ENCODE measurements at places on chromosomes 12 and 14.
A peak's percentile ranks its signal among the peaks of the same experiment; 100 is the strongest.

DNA sequence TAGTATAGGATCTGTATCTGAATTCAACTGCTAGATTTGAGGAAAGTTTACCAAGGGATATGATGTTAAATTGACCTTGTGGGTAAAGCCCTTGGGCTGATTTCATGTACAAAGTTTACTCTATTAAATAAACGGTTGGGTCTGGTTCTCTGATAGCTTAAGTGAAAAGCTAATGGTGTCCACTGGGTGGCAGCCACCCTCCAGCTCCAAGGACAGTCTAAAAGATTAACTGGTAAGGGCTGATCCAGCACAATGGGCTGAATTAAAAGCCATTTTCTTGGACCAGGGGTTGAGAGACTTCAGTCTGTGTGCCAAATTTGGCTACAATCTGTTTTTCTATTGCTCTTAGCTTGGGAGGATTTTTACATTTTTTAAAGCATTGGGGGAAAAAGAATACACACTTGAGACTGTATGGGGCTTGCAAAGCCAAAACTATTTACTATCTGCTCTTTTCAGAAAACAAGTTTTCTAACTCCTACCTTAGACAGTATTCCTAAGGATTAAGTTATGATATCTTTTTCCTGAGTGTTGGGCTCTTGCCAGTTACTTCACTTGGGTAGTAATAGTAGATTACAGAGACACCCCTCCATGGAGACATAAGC, 116.5 kb downstream of the GPHN start:
- peak; percentile 48 for DNase-seq

GRCh38 chr14:24990050-24990449, 59.9 kb downstream of the STXBP6 start:
- no peak for DNase-seq

GRCh38 chr12:67705394-67706370, 57.1 kb downstream of the DYRK2 start:
- peak; percentile 96 for DNase-seq

DNA sequence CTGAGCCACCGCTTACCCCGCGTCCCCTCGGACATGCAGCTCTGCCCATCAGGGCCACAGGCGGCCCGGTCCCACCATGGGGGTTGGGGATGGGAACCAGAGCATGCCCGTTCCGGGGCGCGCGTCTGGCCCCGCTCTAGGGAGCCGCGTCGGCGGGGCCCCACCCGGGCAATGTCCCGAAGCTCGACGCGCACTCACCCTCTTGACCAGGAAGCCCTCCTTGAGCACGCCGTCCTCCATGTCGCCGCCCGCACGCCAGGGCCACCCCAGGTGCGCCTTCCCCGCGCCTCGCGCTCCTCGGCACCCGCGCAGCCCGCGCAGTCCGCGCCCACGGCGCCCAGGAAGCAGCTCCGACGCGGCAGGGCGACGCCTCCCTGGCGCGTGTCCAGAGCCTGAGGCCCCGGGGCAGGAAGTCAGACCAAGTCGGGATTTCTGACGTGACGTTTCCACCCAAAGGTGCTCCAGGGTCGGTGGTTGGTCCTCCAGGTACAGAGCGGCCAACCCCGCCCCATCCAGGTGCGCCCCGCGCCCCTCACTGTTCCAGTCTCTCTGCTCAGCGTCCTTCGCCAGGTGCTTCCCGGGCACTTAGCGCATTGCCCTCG, at the start of gene PLEK2:
Gene PLEK2, minus strand, starts transcription at position 346 of the 602 bp plus-strand sequence. Its CDS starts 106 bp downstream, at position 240.
- peak; percentile 53 for DNase-seq

GRCh38 chr12:268483-268840, 5.8 kb upstream of the SLC6A13 start:
- DNase-seq, result no peak

DNA sequence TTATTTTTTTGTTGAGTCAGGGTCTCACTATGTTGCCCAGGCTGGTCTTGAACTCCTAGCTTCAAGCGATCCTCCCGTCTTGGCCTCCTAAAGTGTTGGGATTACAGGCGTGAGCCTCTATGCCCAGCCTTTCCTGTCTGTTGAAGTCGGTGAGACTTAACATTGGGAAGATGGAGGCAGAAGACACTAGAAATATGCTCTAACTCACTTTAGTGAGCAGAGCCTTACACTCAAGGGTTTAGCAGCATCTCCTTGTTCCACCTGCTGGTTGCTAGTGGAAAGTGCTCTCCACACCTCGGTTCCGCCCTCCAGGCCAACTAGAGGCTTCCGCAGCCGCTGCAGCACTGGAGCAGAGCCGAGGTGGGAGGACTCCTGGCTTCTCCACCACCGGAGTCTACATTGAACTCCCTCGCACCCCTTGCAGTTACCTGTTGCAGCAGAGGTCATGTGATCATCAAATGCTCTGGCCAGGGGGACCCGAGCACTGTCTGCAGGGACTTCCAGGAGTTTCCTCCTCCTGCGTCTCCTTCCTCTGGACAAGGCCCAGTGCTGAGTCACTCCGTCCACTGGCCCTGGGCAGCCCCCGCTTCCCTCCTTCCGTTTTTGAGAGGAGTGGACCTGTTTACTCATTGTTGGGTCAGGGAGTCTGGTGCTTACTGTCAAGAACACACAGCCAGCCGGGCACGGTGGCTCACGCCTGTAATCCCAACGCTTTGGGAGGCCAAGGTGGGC, 9.4 kb upstream of the HVCN1 start:
- peak; percentile 66 for DNase-seq

DNA sequence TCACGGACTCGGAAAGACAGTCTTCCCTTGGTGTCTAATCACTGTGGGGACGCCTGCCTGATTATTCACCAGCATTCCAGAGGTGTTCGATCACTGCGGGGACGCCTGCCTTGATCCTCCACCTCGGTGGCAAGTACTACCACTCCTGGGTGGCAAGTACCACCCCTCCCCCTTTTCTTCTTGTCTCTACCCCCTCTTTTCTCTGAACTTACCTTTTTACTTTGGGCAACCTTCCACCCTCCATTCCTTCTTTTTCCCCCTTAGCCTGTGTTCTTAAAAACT, 12.0 kb upstream of the LGMN start:
- DNase-seq, result no peak

- DNase-seq, result no peak
These were observed 207.0 kb downstream of the PHETA1 start for GRCh38 chr12:111161898-111162297.

GRCh38 chr14:65585216-65585615, 172.7 kb downstream of the FUT8 start:
- no peak for DNase-seq

DNA sequence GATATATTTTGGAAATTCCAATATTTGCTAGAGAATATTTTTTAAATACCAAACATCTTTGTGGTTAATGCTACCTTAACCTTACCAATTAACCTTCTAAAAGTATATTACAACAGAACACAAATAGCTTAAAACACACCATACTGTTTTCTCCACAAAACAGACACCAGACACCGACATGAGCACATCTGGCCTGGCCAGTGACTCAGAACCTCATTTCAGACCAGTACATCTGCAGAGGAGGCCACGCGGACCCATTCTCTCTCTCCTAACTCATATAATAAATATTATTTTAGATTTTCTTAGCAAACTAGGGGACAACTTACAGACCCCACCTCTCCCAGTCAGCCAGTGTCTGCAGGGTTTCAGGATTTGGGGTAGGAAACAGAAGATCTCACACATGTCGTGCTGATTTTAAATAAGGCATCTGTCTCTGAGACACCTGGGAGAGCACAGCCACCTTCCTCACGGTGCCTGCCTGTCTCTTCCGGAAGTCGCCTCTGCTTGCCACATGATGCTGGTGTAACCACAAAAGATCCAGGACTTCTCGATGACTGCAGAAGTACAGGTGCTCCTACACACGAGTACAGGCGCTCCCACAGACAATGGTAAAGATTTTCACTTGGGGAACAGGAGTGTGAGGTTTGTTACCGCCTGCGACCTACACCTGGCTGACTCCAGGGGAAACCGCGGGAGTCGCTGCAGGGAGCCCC, 9.7 kb upstream of the ANKLE2 start:
- DNase-seq, result no peak

DNA sequence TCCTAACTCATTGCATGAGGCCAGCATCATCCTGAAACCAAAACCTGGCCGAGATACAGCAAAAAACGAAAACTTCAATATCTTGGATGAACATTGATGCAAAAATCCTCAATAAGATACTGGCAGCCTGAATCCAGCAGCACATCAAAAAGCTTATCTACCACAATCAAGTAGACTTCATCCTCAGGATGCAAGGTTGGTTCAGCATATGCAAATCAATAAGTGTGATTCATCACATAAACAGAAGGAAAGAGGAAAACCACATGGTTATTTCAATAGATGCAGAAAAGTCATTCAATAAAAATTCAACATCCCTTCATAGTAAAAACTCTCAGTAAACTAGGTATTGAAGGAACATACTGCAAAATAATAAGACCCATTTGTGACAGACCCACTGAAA, 56.5 kb upstream of the PPFIA2 start:
- no peak for DNase-seq

DNA sequence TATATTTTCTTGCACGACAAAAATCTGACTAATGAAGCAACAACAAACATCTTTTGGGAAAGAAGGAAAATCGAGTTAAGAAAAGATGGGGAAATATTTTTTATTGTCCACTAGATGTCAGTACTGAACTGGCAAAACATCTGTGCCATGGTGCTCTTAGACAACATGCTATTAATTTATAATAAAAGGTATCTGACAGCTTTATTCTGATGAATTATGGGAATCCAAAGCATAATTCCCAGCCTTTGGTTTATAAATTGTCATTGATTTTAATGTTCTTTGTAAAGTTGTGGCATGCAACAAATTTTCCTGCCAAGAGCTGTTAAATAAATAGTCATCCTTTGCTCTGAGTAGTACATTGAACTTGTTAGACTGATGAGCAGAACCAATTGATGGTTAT, 231.2 kb downstream of the ETNK1 start:
- peak; percentile 25 for DNase-seq

DNA sequence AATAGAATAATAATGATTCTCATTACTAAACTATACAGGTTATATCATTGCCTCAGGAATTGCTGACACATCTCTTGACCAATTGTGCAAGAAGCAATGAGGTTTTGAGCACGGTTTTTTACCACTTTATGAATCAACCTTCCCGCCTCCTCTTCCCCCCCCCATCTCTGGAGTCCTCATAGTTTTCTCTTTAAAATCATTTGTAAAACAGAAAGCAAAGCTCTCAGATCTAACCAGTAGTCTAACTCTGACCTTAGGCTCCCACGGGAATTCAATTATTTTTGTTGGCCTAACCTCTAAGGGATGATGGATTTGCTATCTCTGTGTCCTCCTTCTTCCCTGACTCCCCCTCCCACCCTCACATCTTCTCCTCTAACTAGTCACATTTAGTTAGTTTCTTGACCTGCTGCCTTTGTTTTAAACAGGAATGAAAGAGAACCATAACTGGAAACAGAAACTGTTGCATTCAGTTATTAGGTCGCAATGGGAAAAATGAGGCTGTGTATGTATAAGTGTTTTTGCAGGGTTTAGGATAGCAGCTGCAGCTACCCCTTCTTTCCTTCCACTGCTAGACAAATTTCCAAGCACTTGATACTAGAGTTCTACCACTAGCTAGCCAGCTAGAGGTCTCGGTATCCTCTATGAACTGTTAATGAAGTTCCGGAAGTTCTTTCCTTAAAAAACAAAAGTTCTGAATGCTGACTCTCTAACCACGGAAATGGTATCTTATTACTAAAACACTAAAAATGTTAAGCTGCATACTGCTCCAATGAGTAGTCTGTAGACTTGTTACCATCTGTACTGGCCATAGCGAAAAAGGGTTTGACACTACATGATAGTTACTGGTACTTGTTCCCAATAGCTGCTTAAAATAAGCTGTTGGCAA, 65.4 kb downstream of the TAOK3 start:
- DNase-seq, result peak; percentile 95

GRCh38 chr14:87434011-87434410, 559.0 kb downstream of the GALC start:
- DNase-seq, result no peak

- no peak for DNase-seq
These were observed 866.1 kb downstream of the C12orf50 start for GRCh38 chr12:87163122-87163521.

DNA sequence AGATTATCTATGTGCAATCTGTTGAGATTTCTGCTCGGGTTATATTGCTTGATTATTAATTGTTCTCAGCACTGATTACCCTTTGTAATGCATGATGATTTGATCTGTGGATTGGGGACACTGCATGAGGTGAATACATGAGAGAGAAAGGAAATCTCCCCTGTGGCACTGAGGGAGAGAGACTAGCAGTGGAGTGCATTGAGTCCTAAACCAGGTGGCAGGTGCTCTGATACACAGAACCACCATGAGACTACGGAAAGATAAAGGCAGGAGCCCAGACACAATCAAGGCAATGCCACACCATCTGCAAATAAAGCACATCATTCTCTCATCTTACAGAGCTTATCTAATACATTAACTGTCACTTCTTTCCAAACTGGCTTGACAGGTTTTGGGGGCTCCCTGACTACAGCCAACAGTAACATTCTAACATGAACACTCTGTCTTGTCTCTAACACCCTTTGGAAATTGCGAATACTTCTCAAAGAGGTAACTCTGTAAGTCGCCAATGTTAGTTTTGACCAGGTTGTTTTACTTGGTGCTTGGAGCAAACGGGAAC, 37.6 kb upstream of the TSPAN8 start:
- DNase-seq, result no peak

DNA sequence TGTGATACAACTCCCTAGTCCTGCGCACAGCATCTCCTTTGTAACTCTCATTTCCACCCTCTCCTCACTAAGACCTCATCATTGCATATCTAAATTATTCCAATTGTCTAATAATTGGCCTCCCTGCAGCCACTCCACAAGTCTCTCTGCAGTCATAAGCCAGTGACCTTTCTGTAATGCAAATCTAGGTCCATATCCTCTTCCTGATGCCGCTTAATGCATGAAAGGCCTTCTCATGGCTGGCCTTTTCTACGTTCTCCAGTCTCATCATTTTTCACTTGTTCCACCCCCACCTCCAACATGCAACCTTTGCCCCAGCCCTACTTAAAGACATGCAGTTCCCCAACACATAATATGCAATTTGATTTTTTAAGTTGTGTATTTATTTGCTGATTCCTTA, 96.0 kb downstream of the RPAP3 start:
- no peak for DNase-seq

DNA sequence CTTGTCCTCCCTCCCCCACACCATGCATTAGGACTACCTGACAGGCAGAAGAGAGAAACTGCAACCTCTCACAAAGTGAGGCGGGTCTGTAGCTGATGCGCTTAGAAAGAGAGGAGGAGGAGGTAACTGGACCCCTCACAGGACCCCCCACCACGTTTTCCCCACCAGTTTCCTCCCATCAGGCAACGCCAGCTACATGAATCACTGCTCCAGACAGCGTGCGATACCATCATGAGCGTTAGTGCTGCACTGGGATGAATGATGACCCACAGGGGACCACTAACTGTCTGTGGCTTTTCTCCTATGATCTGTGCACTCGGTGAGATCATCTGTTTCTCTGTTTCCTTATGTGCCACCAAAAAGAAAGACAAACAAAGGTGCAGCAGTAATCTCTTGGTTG, 77.7 kb downstream of the KCNK10 start:
- peak; percentile 21 for DNase-seq
